ENCODE measurements at places on chromosomes 7 and 10. TPM values are rescaled to one million over a fixed set of nuclear protein-coding genes. Genes with fewer than 3 reads are reported as not detected.
A peak's percentile ranks its signal among the peaks of the same experiment; 100 is the strongest.

RNF133 gene
- not detected for total RNA-seq

KCP gene
- under 0.01 TPM for total RNA-seq

POP7 gene
- total RNA-seq, result 79.5 TPM

SLC25A40 gene
- total RNA-seq, result 28.8 TPM

DNA sequence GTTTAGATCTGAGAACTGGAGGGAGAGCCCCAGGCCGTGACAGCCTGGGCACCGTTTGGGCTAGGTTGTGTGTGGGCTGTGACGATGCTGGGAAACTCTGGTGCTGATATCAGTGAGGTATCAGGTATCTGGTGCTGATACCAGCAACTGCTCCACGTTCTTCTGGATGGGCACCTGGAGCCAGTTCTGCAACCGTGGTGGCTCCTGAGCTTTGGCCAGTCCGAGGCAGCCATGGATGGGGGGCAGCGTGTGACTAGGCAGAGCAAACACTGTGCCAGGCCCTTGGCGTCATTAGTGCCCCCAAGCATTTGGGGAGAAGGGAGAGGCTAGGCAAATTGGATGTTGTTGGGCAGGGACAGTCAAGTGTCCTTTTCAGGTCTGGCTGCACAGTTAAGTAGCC lies 57.9 kb downstream of the ZNF467 start:
- no peak for DNase-seq

DNA sequence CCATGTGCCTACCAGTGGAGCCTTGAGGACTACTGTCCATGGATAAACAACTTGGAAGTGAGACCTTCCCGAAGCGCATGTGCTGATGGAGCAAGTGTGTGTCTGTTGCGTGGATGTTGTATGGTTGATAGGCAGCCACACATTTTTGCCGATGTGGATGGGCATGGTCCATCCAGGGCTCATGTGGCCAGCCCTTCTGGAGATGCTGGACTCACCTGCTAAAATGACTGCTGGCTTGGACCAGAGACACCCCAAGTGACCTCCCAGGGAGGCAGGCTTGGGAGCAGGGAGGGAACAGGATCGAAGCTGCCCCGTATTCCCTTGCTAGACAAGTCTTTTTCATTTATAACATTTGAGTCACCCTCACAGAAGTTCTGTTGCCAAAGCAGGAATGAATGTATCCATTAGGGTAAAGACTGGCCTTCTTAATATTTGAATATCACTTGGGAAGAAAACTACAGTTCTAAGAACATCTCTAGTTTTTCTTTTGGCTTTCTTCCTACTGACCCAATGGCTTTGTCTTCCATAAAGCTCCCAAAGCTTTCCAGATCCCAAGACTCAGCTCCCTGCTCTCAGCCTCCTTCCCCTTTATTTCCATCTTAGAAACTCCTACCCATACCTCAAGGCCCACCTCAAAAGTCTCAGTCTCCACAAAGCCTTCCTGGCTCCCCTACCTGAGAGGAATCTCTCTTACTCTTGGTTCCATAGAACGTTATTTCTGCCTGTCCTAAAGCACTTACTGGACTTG lies 3.0 kb downstream of the PTPRE start:
- DNase-seq, result no peak

DNA sequence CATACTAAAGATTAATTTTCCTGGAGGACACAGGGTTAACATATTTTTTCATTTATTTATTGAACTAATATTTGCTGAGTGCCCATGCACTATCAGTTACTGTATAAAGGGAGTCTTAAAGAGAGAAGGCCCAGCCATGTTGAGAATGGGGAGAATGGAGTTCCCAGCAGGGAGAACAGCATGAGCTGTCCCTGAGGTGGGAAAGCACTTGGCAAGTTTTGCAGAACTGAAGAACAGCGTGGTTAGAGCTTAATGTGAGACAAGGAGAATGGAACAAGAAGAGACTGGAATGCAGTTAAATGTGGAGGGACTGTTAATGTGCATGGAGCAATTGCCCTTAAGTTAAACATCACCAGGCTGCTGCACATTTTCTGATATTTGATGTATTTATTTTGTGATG lies 435.4 kb downstream of the SUGCT start:
- DNase-seq, result peak; percentile 43

GRCh38 chr7:79293655-79294142 lies 159.8 kb downstream of the MAGI2 start:
- no peak for DNase-seq

GRCh38 chr10:43765516-43765915 lies 116.8 kb upstream of the ZNF32 start:
- DNase-seq, result no peak

- no peak for DNase-seq
Observed at GRCh38 chr7:142798451-142799436, 28.0 kb downstream of the PRSS2 start.

- no peak for DNase-seq
Observed at GRCh38 chr10:9149134-9149533, 1094.6 kb downstream of the GATA3 start.

DNA sequence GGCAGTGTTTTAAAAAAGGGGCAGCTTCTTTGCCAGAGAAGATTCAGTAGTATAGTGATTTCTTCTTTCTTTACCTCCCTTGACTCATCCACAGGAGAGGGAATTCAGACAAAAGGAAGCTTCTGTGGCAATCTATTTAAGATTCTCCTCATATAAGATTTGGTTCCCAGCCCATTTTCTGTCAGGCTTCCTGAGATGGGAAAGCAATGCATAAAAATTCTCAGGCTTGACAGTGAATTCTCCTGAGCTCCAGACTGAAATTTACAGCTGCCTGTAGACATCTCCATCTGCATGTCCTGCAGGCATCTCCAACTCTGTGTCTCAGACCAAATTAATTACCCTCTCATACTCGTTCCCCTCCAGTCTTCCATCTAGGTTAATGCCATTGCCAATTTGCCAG lies 72.8 kb downstream of the TSPAN12 start:
- DNase-seq, result no peak

- DNase-seq, result no peak
Observed at GRCh38 chr7:2723138-2723850, 35.3 kb downstream of the AMZ1 start.
